GM18507 (cell line): ENCODE measurements at places on chromosomes 7 and 10.

DNA sequence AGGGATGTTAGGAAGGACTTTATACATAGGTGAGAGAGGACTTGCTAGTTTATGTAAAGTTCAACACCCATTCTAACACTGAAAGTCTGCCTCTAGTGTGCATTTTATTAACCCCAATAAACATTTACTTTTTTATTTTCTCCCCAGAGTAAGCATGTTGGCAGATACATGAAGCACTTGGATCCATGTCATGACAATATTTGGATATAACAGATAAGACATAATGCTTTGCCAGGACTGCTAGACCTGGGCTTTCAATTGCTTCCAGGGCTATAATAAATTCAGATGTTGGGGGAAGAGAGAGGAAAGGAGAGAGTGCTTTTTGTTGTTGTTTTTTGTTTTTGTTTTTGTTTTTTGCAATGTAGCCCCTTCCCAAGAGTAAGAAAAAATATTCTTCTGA is 269.3 kb upstream of the LRRTM3 start:
- DNase-seq: no peak

DNA sequence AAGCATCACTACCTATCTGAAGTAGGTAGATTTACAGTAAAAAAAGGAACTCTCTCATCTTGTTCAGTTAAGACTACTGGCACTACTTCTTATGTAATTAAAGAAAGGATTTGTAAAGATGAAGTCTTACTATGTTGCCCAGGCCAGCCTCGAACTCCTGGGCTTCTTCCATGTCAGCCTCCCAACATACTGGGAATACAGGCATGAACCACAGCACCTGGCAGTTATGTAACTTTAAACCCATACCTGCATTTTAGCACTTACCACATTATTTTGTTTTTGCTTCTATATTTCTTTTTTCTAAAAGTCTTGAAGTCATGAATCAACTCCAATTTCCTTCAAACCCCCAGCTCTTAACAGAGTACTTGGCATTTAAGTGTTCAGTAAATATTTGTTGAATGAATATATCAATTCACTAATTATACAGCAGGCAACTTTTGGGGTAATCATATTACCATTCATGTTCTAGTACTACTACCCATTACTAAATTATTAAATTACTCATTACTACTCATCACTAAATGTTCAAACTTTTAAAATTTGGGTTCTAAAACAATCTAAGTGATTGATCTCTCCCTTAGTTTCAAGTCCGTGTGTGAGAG is 31.6 kb upstream of the CCDC71L start:
- no peak for DNase-seq

GRCh38 chr7:107070710-107071109 is 26.2 kb downstream of the PRKAR2B start:
- no peak for DNase-seq

- peak; percentile 12 for DNase-seq
Measured at GRCh38 chr10:14879124-14879927, 660 bp downstream of the SUV39H2 start.

DNA sequence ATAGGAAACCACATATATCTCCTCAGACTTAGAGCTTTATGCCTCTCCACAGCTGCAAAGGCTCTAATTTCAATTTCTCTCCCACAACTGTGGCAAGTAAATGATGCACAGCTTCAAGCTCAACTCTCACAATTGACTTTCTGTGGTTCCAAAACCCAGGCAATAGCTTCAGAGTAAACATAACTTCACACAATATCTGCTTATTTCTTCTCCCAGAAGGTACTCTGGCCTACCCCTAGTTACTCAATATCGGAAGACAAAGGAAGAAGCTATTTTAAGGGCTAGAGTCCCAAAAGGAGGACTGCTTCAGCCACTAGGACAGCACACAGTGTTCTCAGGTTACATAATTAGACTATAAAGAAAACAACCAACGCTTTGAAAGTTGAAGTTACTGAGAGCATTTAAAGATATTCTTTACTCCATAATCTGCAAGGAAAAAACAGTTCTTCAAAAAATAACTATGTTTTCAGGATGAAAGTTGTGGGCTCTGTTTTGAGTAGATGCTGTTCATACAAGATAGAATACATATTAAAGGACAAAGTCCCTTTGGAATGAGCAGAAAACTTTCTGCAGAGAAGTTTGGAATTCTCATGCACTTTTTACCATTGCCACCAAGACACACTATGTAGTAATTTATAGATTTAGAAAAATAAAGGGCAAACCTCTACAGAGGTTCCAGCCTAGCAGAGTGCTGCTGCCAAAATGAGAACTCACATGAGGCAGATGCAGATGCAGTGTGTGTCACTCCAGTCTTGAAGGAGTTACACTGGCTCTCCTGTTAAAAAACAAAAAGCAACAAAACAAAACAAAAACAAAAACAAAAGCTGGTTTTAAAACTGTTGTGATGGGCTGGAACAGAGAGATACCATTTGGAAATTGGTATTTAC is 81.8 kb downstream of the NT5C2 start:
- no peak for DNase-seq

DNA sequence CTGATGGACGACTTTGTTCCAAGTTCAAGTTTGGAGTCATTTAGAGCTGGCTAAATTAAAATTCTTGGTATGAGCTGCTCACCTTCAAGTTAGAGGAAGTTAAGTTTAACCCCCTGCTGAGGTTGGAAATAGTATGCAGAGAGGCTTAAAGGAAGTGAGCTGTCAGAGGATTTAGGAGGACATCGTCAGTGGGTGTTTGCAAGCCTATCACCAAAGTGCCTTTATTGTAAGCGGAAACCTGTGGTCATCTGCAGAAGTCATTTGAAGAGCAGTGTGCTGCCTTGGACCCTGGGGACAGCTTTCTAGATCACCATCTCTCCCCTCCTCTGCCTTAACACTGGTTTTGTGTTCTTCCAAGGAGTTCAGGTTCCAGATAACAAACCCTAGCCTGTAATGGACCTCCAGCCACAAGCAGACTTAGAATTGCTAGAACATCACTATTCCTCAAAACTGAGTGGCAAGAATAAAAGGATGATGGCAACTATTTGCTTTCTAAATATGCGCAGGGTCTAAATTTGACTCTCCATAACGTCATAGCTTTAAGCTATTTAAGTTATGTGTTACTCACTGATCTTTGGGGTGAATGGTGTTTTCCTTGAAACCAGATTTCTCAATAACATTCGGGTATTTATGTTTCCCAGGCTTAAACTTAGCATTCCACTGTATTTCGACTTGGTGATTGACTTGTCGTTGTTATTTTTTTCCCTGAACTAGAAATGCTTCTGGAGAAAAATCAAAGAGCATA is 93.4 kb downstream of the SLC39A12 start:
- no peak for DNase-seq

DNA sequence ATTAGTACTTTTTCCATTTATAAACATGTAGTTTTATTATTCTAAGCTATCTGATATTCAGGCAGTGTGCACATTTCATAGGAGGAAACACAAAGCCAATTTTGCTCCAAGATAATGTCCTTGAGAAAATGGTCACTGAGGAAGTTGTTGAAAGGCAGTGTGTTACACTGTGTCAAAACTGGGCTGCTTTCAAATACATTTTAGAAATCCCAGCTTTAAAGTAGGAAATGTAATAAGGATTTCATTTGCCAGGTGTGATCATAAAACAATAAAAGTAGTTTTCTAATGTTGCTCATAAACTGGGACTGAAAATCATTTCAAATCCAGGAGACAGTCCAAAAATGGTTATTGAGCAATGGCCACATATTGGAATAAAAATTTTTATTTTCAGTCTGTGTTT is 80.1 kb downstream of the WDR37 start:
- DNase-seq: no peak

DNA sequence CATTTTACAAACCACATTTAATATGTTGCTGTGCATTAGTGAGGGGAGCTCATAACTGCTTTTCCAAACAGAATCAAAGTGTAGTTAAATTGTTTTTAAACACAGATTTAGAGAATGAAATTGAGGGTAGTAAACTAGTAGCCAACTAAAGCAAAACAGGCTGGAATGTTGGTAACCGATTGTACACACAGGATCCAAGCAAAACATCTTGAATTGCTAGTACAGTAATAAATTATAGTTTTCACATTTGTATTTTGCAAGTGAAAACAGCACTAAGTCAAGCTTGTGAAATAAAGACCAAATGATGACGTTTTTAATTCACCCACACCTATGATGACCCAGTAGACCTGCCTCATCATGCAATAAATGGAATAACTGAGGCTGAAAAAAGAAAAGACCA is 198.3 kb downstream of the HDAC9 start:
- no peak for DNase-seq

DNA sequence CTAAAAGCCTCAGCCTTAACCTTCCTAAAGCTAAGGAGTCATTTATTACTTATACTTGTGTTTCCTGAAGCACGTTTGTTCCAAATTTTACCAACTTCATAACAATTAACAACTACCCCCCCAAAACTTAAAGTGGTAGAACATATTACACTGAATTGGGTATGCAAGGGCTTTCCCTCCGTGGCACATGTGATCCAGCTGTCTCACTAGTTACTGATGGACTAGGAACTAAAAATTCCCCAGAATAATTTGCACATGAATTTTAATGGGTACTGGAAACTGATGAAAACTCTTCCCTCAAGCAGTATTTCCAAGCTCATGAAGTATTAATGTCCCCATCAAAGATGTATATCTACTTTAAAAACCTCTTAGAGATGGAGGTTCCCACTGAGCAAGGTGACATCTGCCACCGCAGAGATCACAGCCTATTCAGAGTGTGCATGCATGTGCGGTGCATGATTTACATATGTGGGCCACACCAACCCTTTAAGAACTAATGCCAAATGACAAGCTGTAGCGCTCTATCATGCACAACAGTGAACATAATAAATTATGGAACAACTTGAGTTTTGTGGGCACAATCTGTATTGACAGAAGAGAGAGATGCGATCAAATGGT is 139.9 kb upstream of the ADCY1 start:
- DNase-seq: no peak

GRCh38 chr7:111324228-111324627 is 233.3 kb downstream of the LRRN3 start:
- DNase-seq: no peak

- no peak for DNase-seq
Measured at GRCh38 chr7:82413237-82413636, 30.3 kb downstream of the CACNA2D1 start.

GRCh38 chr7:815284-816216 is 16.7 kb upstream of the SUN1 start:
- no peak for DNase-seq

DNA sequence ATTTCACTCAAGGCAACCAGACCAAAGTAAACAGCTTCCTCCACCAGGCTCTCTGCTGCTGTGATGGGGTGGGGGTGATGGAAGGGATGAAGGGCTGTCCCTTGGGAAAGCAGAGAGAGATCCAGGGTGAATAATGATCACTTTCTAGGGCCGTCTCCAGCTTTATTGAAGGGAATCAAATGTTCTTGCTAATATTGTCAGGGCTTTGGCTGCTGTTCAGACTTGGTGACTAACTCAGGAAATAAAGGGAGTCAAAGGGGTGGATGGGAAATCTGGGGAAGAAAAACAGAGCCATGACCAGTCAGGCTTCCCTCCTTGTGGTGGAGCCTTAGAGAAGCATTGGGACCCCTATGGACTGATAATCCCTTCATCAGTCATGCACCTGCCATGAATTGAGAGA is 196.2 kb upstream of the AGK start:
- DNase-seq: no peak

- no peak for DNase-seq
Measured at GRCh38 chr7:43572516-43573049, 10.3 kb upstream of the STK17A start.

- no peak for DNase-seq
Measured at GRCh38 chr10:24958091-24958720, 5.8 kb upstream of the PRTFDC1 start.

DNA sequence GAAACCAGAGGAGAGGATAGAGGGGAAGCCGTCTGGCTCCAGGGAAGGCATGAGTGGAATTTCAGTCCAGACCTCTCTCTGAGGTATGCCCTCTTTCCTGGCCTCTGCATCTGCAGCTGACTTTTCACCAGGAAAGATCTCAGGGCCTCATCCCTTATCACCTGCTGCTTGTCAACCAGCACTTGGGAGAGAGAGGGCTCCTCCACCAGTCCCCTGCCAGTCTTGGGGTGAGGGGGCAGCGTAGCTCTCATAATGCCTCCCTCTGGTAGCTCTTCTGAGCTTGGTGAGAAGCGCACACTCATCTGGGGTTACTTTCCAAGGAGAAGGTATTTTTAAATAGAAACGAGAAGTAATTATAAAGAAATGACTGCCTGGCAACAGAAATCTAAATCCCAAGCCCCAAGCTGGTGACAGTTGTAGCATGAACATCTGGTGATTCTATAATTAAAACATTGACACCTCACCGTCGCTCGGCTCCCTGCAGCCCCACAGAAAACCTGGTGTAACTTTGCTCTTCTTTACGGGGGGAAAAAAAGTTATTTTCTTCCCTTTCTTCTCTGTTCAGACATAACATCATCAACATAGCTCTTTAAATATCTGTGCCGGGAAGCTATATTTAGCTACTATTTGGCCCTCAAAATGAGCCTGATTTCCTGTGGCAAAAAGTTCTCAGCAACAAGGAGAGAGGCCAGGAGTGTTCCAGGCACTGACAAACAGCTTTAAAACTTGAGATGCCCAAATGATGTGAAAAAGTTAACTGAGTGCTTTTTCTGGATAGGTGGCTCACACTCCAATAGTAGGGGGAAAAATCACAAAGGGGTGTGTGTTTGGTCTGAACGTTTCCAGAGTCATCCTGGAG is 26.9 kb downstream of the HIP1 start:
- DNase-seq: no peak

DNA sequence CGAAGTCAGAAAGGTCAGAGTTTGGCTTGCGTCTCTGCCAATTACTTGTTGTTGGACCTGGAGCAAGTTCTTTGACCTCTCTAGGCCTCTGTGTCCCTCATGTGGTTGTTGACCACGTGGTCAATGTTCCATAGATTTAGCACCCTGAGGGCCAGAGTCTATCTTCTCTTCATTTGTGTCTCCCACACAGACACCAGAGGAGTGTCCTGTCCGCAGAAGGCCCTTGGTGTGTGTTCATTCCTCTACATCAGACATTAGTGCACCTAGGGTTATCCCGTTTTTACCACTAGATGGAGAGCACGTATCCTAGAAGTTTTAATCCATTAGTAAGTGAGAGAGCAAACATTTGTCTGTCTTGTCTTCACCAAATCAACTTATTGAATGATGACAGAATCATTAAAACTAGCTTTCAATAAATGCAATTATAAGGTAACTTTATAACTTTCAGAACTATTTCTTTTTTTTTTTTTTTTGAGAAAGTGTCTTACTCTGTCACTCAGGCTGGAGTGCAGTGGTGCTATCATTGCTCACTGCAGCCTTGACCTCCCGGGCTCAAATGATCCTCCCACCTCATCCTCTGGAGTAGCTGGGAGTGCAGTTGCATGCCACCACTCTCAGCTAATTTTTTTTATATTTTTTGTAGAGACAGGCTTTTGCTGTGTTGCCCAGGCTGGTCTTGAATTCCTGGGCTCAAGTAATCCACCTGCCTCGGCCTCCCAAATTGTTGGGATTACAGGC is 122.5 kb upstream of the ANKRD1 start:
- DNase-seq: no peak

GRCh38 chr10:120980279-120981255 is 129.4 kb downstream of the WDR11 start:
- no peak for DNase-seq

- no peak for DNase-seq
Measured at GRCh38 chr10:132006966-132007365, 25.2 kb upstream of the BNIP3 start.
